Stimulated activated CD4-positive, alpha-beta T cell treated with anti-CD3 and anti-CD28 coated beads, Interleukin-15, amount 100 ng/mL, for 48 hours (primary cell): ENCODE measurements at places on chromosomes 6 and 20.

- no peak for DNase-seq
Measured at GRCh38 chr6:71083308-71083820, 126.5 kb upstream of the B3GAT2 start.

DNA sequence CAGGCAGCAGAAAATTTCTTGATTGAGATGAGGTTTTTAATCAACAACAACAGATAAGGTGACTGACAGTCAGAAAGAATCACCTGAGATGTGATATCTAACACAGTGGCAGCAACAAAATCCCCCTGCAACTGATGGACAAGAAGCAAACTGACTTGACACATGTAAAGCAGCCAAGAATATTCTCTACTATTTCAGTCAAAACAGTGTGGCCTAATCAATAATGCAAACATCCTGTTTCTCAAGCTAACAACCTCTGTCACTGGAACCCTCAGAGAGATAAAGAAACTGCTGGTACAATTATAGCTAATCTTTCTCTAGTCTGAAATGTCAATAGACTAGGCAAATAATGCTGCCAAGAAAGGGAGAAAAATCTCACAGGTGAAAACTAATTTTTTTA is 4.6 kb upstream of the CGA start:
- DNase-seq, result no peak

GRCh38 chr6:21887231-21888185 is 294.0 kb downstream of the SOX4 start:
- no peak for DNase-seq

DNA sequence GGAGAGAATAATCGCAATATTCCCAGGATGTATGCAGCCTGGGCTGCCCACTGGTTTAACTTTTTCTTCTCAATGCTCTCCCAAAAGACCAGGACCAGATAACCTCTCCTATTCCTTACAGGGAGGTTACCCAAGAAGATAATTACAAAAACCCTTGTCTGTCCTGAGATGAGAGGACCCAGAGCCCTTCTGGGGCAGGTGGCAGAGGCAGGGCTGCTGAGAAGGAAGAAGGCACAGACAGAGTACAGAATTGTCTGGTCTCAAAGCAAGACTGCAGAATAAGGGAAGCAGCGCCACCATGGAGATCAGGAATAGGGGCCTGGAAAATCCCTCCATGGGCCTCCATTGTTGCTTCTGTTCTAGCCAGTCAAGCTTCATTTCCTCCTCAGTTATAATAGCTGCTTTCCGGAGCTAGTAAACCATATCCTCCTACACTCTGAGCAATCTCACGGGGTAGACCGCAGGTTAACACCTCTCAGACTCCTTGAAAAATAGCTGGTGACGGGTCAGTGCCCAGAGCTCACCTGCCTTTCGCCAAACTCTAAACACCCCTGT is 463 bp upstream of the HLA-DMB start:
- DNase-seq, result no peak

GRCh38 chr6:42771741-42772100 is 10.1 kb upstream of the BICRAL start:
- DNase-seq, result no peak

DNA sequence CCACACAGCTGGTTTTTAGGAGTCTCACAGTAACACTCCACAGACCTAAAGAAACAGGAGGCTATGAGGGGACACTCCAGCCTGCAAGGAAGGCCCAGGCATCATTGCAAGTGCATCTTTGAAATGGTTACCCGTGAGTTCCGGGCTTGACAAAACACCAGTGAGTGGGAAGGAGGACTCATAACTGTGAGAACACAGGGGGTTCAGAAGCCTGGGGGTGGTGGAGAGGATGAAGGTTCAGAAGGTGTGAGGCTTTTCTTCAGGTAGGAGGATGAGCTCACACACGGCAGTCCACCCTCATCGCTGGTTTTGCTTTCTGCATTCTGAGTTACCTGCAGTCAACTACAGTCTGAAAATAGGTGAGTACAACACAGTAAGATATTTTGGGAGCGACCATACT is 39.9 kb downstream of the MAP7 start:
- DNase-seq, result peak; percentile 21

DNA sequence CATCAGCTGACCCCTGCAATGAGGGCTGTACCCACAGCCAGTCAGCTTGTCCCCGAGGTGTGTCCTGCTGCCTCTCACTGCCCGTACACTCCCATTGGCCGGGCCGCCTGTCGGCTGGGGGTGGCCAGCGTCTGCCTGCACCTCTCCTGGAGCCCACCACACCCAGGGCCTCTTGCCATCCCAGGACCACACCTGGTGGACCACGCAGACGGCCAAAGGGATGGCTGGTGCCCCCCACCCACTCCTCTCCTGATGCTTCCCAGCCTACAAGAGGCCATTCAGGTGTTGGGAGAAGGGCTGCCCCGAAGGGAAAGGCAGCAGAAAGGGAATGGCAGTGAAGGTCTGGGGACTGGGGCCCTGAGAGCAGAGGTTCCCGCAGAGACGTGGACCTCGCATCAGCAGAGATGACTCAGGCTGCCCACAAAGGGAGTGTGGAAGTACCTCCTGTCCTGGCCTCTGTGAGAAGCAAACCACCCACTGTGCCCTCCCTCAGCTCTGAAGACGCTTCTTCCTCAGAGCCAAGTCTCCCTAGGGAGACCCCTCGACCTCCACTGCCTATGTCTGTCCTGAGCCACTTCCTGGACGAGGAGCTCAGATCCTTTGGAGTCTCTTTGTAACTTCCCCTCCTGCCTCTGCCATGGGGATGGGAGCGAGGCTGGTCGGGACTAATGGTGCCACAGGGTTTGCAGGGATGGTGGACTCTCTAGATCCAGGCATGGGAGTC is 60.9 kb downstream of the PYGB start:
- DNase-seq, result no peak

DNA sequence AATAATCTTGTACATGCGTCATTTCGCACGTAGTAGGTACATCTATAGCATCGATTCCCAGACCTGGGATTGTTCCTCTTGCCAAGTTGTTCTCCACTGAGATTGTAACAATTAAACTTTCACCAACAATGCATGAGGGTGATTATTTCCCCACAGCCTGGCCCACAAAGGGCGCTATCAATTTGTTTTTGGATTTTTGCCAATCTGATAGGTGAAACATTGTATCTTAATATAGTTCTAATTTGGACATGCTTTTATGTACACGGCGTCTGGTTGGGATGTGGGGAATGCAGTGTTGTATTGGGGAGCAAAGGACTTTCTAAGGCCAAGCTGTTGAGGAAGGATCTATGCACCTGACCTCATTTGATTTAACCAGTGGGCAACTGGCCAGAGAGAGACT is 59.5 kb downstream of the VEGFA start:
- no peak for DNase-seq

DNA sequence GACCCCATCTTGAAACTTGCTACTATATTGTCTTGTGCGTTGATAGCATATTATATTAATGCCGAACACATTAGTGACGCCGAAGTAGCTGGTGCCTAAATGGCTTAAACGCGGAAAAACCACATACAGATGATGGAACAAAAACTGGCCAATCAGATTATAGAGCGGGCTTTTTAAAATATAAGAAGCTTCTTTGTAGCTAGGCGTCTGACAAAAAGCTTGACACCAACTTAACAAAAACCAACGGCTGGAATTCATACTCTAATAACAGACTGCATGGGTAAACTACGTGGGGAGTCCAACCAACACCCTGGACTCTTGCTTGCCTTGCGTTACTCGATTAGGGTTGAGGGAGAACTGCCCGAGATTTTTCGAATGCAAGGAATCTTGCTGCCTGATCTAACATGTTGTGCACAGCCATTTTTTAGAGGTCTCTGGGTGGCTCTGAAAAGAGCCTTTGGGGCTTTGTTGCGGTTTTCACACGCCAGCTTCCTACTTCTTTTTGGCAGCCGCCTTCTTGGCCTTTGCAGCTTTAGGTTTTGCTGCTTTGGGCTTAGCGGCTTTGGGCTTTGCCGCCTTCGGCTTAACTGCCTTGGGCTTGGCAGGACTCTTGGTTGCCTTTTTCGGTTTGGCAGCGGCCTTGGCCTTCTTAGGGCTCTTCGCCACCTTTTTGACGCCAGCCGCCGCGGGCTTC is 45.7 kb downstream of the OR2B2 start:
- DNase-seq, result peak; percentile 52

- DNase-seq, result no peak
Measured at GRCh38 chr20:57921676-57922075, 211.9 kb upstream of the PMEPA1 start.

DNA sequence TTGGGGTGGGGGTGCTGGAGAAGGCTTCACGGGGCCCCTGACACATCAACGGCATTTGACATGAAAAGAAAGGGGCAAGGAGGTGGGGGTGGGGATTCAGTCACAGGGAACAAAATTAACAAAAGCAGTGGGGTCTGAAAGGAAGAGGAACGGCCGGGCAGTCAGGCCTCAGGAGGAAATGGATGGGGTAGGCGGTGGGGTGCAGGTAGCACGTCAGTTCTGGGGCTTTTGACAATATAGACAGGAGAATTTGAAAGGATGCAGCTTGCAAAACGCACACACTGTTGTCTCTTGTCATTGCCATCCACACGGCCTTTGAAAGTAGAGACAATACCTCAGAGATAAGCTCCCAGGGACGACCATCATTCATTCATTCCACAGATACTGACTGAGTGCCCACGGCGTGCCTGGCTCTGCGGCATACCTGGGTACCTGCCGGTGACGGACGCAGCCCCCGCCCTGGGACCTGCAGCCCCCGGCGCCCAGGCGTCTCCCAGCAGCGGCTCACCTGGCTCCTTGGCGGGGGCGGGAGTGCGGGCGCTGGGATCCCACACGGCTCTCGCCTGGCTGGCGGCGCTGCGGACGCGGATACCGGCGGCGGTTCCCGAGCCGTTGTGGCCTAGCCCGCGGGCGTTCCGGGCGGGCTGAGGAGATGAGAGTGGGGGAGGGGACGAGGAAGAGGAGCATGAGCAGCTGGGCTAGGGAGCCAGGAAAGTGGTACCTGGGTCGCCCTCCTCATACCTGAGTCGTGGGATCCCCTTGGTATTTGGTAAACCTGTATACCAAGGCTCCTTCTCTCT is at the start of gene SLC26A8:
Gene SLC26A8 (minus strand): TSS at position 646 of the 800 bp plus-strand sequence. CDS start 4,934 bp downstream, outside the sequence.
- no peak for DNase-seq

DNA sequence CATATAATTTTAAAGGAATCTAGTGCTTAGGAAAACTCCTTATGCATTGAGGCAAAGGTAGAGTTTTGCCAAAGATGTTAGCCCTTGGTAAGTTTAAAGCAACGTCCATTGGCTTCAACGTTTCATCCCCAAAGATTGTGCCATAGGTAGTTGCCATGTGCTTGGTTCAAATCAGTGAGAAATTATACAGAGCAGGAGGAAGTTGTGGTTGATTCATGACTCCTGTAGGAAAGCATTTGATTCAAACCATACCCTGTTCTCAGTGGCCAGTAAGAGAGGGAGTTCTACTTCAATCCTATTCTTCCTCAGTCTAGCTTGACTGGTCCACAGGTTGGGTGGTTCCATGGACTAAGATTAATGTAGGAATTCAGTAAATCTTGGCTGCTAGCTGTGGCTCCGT is 535.6 kb downstream of the QKI start:
- no peak for DNase-seq

GRCh38 chr6:89042664-89043063 is 37.9 kb upstream of the PNRC1 start:
- DNase-seq, result no peak

DNA sequence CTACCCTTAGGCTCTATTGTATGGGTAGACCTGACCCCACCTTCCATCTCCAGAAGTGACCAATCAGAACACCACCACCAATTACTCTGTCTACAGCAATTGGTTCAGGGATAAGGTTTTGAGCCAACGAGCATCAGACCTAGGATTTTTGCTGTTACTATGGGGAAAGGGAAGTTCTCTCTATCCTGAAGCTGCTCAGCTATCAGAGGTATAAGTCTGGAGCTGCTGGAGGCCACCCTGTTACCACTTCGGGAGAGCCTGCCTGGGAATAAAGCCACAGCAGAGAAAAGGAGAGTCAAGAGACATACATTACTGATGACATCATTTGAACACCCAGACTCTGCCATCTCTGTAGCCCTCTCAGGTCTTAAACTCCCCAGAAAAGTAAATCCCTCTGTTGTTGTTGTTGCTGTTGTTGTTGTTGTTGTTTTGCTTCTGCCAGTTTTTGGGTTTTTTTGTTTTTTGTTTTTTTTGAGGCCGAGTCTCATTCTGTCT is 94.5 kb downstream of the PREX1 start:
- DNase-seq, result no peak

- DNase-seq, result no peak
Measured at GRCh38 chr6:147900247-147900830, 391.8 kb downstream of the SAMD5 start.

GRCh38 chr6:119501798-119502483 is 152.4 kb upstream of the MAN1A1 start:
- no peak for DNase-seq

DNA sequence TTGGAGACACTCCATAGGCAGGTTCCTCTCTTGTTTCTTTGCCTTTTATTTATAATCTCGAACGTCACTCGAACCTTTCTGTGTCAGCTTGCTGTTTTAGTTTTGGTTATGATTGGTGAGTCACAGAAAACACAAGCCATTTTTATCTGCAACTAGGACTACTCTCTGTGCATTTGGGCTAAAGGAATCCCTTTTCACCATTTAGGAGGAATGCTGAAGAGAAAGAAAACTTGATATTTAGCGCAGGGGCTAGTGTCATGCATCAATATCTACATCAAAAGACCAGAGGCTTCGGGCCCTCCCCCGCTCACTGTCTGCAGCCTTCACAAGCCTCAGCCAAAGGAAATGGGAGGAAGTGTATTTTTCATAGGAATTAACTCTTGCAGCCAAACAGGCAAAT is 507.8 kb upstream of the CITED2 start:
- no peak for DNase-seq

DNA sequence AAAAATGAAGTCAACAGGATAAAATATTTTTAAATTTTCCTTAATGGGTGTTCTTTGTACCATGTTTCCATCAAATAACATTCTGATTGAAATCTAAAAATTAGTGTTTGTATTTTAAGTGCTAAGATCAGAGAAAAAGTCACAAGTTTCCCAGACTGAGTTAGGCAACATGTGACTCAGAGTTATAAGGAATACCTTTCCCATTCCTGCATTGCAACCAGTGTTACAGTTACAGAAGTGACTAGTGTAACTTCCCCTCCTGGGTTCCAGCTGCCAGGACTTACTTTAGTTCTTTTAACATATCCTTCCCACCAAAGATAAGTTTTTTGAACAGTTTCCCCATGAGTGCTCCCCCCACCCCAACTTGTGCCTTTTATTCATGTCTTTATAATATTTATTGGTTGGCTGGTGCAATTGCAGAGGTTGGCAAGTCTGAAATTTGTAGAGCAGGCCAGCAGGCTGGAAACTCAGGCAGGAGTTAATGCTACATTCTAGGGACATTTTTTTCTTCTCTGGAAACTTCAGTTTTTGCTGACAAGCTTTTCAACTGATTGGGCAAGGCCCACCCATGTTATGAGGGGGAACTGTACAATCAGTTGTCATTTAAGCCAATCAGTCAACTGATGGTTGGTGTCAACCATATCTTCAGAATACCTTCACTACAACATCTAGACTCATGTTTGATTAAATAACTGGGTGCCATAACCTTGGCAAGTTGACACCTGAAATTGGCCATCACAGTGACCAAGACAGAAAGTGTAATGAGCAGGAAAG is 22.9 kb upstream of the ESR1 start:
- DNase-seq, result no peak
